ENCODE measurements at places on chromosomes 5 and 9.

GRCh38 chr5:73625944-73626811 is at the start of gene ARHGEF28:
Gene ARHGEF28 (plus strand): TSS chr5:73626196. CDS start chr5:73684852, 58,656 bp downstream.
- no peaks in the 10 kb centered on the region for H3K36me3 ChIP-seq
- H3K27me3 ChIP-seq: no peaks in the 10 kb centered on the region
- peak; percentile 74 for DNase-seq

- no peaks in the 10 kb centered on the region for H3K36me3 ChIP-seq
- no peak overlapping the region for H3K27ac ChIP-seq
- H3K27me3 ChIP-seq: no peaks in the 10 kb centered on the region
- DNase-seq: no peak
- H3K4me3 ChIP-seq: no peak overlapping the region
Measured at GRCh38 chr9:5552301-5552700, 42.0 kb downstream of the PDCD1LG2 start.

GRCh38 chr9:137247135-137247915 is 3.8 kb upstream of the STPG3 start:
- no peak overlapping the region for H3K4me3 ChIP-seq
- H3K27me3 ChIP-seq: no peaks in the 10 kb centered on the region
- H3K36me3 ChIP-seq: peaks cover 29% of the 10 kb centered on the region

DNA sequence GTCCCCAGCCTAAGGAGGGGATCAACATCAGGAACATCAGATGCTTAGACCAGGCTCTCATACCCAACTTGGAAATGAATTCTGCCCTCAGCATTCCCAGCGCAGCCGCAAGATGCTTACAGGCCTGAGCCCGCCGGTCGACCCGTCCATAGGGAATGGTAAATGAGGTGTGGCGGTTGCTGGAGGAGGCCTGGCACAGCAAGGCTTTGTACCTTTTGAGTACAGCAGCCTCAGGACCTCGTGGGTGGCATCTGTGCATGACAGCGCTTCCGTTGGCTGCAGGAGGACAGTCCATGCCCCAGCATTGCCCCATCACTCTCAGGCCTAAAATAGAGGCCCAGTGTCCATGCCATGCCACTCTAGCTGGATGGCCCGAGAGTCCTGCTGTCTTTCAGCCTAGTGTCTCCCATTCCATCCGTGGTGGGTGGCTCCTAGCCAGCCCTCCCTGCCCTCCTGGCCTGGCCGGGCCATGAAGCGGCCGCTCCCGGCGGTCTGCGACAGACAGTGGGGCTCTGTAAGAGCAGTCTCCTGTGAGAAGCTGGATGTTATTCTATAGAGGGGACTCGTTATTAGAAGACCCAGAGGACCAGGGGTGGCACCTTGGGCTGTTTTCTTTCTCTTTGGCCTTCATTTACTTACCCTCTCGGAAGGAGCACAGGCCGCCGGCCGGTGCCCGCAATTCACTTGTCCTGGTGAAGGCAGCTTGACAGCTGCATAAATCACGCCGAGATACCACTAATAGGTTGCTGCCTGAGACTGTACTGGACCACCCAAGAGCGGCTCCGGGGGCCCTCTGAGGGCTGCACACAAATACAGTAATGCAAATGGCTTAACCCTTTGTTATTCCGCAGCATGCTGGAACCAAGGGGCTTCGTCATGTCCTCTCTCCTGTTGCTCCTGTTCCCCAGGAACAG is 223.5 kb upstream of the TUT7 start:
- H3K4me3 ChIP-seq: no peak overlapping the region
- no peaks in the 10 kb centered on the region for H3K36me3 ChIP-seq

DNA sequence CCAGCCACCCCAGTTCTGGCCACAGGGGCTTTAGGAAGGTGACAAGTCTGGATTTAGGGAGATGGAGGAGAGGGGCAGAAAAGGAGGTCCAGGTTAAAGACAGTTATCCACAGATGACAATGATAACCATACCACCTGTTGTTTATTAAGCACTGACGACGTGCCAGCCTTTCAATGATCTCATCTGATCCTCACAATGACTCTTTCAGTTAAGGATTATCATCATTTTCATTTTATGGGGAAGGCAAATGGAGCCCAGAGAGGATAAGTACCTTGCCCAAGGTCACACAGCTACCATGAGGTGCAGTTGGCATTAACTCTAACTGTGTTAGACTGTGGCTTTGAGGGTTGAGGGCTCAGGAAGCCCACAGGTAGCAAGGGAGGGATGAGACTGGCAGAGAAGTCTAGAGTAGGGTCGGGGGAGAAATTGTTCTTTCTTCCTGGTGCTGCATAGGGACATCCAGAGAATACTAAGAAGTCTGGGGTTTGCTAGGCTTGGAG is 21.5 kb upstream of the JADE2 start:
- H3K4me3 ChIP-seq: no peak overlapping the region
- no peak overlapping the region for H3K27ac ChIP-seq
- DNase-seq: no peak
- H3K36me3 ChIP-seq: no peaks in the 10 kb centered on the region
- peaks cover 10% of the 10 kb centered on the region for H3K4me1 ChIP-seq

GRCh38 chr9:78830301-78830700 is 533.4 kb downstream of the PSAT1 start:
- no peaks in the 10 kb centered on the region for H3K27me3 ChIP-seq
- H3K36me3 ChIP-seq: no peaks in the 10 kb centered on the region
- H3K4me1 ChIP-seq: no peaks in the 10 kb centered on the region

GRCh38 chr5:35860686-35861085 is 4.0 kb downstream of the IL7R start:
- H3K27me3 ChIP-seq: no peaks in the 10 kb centered on the region
- no peaks in the 10 kb centered on the region for H3K4me1 ChIP-seq
- H3K36me3 ChIP-seq: no peaks in the 10 kb centered on the region
- no peak for DNase-seq
- no peak overlapping the region for H3K4me3 ChIP-seq

- H3K36me3 ChIP-seq: peaks cover 3% of the 10 kb centered on the region
- H3K4me3 ChIP-seq: no peak overlapping the region
- DNase-seq: no peak
- no peaks in the 10 kb centered on the region for H3K27me3 ChIP-seq
- no peak overlapping the region for H3K27ac ChIP-seq
Measured at GRCh38 chr9:6535594-6535993, 109.9 kb downstream of the GLDC start.

- no peaks in the 10 kb centered on the region for H3K36me3 ChIP-seq
Measured at GRCh38 chr9:38164659-38165221, 95.7 kb upstream of the SHB start.

DNA sequence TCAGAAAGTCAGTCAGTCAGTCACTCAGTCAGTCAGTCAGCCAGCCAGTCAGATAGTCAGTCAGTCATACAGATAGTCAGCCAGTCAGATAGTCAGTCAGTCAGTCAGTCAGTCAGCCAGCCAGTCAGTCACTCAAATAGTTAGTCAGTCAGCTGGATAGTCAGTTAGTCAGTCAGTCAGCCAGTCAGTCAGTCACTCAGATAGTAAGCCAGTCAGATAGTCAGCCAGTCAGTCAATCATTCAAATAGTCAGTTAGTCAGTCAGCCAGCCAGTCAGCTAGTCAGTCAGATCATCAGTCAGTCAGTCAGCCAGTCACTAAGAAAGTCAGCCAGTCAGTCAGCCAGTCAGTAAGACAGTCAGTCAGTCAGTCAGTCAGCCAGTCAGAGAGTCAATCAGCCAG is 477.1 kb downstream of the AGTPBP1 start:
- H3K36me3 ChIP-seq: no peaks in the 10 kb centered on the region
- no peak overlapping the region for H3K4me3 ChIP-seq
- H3K4me1 ChIP-seq: peaks cover 5% of the 10 kb centered on the region
- DNase-seq: no peak

DNA sequence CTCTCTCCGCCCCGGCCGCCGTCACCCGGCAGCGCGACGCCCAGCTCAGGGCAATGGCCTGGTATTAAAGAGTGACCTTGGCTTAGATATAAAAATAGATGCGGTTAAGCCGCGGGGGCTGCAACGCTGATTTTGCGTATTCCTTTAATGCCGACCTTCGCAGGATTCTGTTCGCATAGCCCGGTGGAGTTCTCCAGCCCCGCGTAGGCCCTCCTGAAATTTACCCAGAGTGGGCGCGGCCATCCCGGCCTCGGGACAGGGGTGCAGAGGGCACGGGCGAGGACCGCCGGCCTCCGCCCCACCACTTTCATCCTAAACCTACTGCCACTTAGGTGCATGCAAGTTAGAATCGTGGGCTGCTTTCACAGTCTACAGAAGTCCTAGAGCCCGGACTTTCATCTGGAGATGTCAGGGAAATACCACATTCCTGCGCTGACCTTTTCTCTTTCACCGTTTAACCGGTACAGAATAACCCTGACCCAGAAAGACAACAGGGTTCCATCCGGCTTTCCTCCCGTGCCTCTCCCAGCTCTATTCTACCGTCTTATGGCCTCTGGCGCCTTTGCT is 492 bp upstream of the FAM169A start:
- H3K4me3 ChIP-seq: peak overlapping the region; percentile 46
- H3K27me3 ChIP-seq: peaks cover 2% of the 10 kb centered on the region
- no peaks in the 10 kb centered on the region for H3K36me3 ChIP-seq
- no peak overlapping the region for H3K27ac ChIP-seq
- peak; percentile 35 for DNase-seq

GRCh38 chr5:143014017-143014651 is 244.0 kb downstream of the ARHGAP26 start:
- peaks cover 3% of the 10 kb centered on the region for H3K36me3 ChIP-seq
- no peak overlapping the region for H3K4me3 ChIP-seq
- no peaks in the 10 kb centered on the region for H3K27me3 ChIP-seq
- no peak for DNase-seq
- no peaks in the 10 kb centered on the region for H3K4me1 ChIP-seq

GRCh38 chr5:5453131-5453530 is 30.7 kb downstream of the ICE1 start:
- DNase-seq: no peak
- H3K4me1 ChIP-seq: no peaks in the 10 kb centered on the region
- H3K36me3 ChIP-seq: peaks cover 5% of the 10 kb centered on the region
- H3K4me3 ChIP-seq: no peak overlapping the region
- no peaks in the 10 kb centered on the region for H3K27me3 ChIP-seq

- no peaks in the 10 kb centered on the region for H3K36me3 ChIP-seq
- no peak overlapping the region for H3K4me3 ChIP-seq
- H3K27me3 ChIP-seq: no peaks in the 10 kb centered on the region
- no peak overlapping the region for H3K27ac ChIP-seq
- DNase-seq: no peak
- peaks cover 3% of the 10 kb centered on the region for H3K4me1 ChIP-seq
Measured at GRCh38 chr5:143054480-143054941, 284.3 kb downstream of the ARHGAP26 start.

DNA sequence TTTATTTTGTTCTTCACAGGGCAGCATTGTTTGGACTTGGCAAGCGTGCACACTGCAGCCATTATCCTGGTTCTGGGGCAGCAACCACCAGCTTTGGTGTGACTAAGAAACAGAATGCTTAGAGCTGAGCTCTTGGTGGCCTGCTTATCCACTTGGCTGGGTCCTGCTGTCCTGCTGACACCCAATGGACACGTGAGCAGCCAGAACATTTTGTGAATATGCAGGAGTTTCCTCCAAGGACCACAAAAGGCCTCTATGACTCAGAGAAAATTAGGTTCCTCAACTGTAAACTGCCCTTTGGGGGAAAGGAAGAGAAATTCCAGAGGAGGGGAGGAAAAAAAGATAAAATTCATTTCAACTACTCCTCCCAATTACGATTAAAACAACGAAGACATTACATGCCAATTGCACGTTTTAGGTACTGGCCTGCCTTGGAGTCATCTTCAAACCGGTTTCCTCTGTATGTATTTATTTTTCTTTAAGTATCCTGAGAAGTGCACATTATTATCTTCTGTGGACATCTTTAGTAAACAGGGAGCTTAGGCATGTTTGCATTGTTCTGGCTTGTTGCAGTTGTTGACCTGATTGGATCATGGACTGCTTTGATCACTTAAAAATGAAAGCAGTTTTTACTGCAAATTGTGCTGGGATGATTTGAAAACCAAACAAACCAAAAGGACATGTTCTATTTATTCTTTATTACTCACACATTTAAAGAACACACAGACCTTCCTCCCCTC is 82.3 kb upstream of the TLE4 start:
- peak; percentile 40 for DNase-seq
- no peak overlapping the region for H3K27ac ChIP-seq
- H3K4me3 ChIP-seq: no peak overlapping the region
- H3K36me3 ChIP-seq: no peaks in the 10 kb centered on the region
- no peaks in the 10 kb centered on the region for H3K4me1 ChIP-seq

DNA sequence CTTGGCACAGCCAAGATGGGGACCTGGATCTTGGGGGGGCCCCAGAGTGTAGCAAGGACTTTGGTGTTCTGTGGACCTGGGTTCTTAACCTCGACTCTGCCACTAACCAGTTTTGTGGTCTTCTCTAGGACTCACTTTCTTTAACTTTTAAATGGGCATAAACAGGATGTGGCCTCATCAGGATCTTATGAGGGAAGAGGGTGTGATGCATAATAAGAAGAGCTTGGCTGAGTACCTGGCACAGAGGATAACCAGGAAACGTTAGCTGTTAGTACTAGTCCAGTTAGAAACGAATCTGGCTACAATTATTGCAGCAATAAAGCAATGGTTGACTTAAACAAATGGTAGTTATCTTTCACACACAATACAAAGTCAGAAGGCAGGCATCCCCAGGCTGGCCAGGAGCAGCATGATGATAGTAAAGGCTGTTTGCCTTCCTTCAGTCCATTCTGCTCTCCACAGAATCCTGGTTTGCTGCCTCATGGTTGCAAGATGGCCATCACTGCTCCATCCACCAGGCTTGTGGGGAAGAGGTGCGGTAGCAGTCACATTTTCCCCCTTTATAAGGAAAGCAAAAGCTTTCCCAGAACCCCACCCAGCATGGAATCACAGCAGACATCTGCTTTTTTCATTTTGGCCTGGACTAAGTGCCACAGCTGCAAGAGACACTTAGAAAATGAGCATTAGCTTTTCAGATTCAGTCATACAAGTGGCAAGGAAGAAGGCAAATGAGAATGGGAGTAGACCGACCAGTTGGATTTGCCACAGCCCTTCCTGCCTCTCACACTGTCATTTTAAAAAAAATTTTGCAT is 225.0 kb downstream of the AOPEP start:
- H3K4me3 ChIP-seq: no peak overlapping the region
- no peak overlapping the region for H3K27ac ChIP-seq
- DNase-seq: no peak

DNA sequence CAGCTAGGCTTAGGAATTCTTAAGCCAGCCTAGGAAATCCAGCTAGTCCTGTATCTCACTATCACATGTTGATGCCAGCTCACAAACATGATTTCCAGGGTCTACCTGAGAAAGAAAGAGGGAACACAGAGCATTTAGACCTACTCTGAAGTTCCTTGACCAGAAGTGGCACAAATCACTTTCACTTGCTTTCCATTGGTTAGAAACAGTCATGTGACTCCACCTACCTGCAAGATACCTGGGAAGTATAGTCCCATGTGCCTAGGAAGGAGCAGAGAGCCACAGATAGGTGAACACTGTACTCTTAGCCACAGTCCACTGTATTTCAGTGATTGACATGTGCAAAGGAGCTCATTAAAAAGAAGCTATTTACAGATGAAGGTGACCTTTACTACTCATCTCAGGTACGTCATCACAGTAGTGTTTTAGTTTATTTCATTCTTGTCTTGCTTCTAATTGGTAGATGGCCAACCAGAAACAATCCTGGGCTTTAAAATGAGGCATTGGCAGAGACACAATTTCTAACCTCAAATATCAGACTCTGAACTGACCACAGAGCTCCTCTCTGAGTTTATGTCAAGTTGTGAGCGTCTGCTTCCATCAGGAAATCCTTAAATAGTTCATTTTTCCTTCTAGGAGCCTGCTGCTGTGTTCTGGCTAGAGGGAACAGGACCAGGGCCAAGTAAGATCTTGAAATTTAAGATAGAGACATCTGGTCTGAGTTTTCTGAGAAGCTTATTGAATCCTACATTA is 340.7 kb downstream of the TLE4 start:
- H3K36me3 ChIP-seq: no peaks in the 10 kb centered on the region
- H3K4me3 ChIP-seq: no peak overlapping the region
- H3K4me1 ChIP-seq: no peaks in the 10 kb centered on the region
- DNase-seq: no peak

Measured in spinal cord (tissue), 10 donors.